ENCODE measurements at places on chromosomes 4 and X. TPM values are rescaled to one million over a fixed set of nuclear protein-coding genes. Genes with fewer than 3 reads are reported as not detected.
A peak's percentile ranks its signal among the peaks of the same experiment; 100 is the strongest.

Gene TMA16
- 13.7 TPM for total RNA-seq

DNA sequence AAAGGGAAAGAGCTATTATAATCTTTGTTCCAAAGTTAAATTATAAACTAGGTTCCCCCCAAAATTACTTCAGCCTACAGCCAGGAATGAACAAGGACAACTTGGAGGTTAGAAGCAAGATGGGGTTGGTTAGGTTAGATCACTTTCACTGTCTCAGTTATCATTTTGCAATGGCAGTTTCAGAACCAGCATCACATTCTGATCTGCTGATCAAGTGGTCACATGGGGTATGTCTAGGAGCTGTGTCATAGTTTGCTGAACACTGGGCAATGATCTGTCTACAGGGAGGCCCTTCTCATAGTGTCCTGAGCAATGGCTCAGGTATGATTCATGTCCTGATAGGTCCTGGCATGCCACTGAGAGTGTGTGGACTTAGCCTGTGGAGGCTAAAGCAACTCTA lies 41.6 kb upstream of the XIAP start:
- no peak overlapping the region for H3K4me3 ChIP-seq
- H3K27ac ChIP-seq, result no peak overlapping the region
- DNase-seq, result no peak
- no peaks in the 10 kb centered on the region for H3K27me3 ChIP-seq
- no peaks in the 10 kb centered on the region for H3K4me1 ChIP-seq

DNA sequence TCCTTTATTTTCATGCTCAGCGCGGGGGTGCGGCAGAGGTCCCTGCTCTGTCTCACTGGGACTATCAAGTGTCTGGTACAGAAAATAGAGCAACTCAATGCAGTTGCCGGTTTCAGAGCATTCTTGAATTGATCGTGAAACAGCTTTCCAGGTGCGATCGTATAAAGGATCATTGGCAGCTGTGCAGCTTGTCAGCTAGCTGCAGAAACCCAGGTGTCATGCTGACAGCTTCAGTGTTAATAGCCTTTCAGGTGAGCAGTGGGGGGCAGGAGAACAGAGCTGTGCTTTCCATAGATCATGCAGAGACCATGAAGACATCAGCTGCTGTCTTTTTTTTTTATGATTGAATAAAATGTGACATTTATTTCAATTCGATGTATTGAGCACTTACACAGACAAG lies 583.9 kb downstream of the NLGN4X start:
- no peak for DNase-seq
- H3K27me3 ChIP-seq, result no peaks in the 10 kb centered on the region
- H3K4me1 ChIP-seq, result no peaks in the 10 kb centered on the region
- no peak overlapping the region for H3K4me3 ChIP-seq

Gene RNF175
- not detected for total RNA-seq

- H3K4me1 ChIP-seq, result peaks cover 30% of the 10 kb centered on the region
- no peak overlapping the region for H3K4me3 ChIP-seq
- no peaks in the 10 kb centered on the region for H3K36me3 ChIP-seq
- no peak overlapping the region for H3K27ac ChIP-seq
- DNase-seq, result no peak
Measured at GRCh38 chrX:41105005-41105404, 19.8 kb downstream of the USP9X start.

Gene SULT1B1
- total RNA-seq, result 0.41 TPM

Gene TLR10
- 0.28 TPM for total RNA-seq

GRCh38 chrX:39162322-39162735 lies 361.1 kb downstream of the MID1IP1 start:
- H3K27me3 ChIP-seq, result no peaks in the 10 kb centered on the region
- H3K36me3 ChIP-seq, result no peaks in the 10 kb centered on the region
- no peak overlapping the region for H3K27ac ChIP-seq
- H3K4me1 ChIP-seq, result no peaks in the 10 kb centered on the region
- peak overlapping the region; percentile 52 for H3K4me3 ChIP-seq

- H3K4me1 ChIP-seq, result peaks cover 8% of the 10 kb centered on the region
- H3K27me3 ChIP-seq, result no peaks in the 10 kb centered on the region
- peak overlapping the region; percentile 65 for H3K4me3 ChIP-seq
- peak; percentile 22 for DNase-seq
- H3K27ac ChIP-seq, result no peak overlapping the region
Measured at GRCh38 chrX:72018277-72019112, 107.8 kb downstream of the NHSL2 start.

GRCh38 chrX:155968791-155969190 lies 28.7 kb upstream of the IL9R start:
- H3K4me3 ChIP-seq, result no peak overlapping the region
- no peak for DNase-seq
- H3K27ac ChIP-seq, result no peak overlapping the region
- no peaks in the 10 kb centered on the region for H3K36me3 ChIP-seq

DNA sequence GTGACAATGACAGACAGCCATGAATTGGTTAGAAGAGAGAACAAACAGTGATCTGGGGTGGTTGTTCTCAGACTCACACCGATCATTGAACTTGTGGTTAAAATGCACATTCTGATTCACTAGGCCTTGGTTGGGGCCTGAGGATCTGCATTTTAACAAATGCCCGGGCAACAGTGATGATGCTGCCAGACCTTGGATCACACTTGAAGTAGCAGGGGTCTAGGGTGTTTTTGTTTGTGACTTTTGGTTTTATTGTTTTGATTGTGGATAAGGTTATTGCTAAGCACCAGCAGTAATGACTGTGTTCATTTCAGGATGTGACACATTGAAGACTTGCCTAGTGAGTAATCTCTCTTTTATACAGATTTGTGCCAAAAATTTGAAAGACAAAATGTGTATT lies 36.5 kb downstream of the TXLNG start:
- DNase-seq, result no peak
- H3K4me1 ChIP-seq, result peaks cover 11% of the 10 kb centered on the region
- H3K27me3 ChIP-seq, result no peaks in the 10 kb centered on the region
- no peak overlapping the region for H3K4me3 ChIP-seq
- H3K27ac ChIP-seq, result no peak overlapping the region

Gene PGM2
- 22.9 TPM for total RNA-seq

Gene CAPN6
- total RNA-seq, result 0.63 TPM

DNA sequence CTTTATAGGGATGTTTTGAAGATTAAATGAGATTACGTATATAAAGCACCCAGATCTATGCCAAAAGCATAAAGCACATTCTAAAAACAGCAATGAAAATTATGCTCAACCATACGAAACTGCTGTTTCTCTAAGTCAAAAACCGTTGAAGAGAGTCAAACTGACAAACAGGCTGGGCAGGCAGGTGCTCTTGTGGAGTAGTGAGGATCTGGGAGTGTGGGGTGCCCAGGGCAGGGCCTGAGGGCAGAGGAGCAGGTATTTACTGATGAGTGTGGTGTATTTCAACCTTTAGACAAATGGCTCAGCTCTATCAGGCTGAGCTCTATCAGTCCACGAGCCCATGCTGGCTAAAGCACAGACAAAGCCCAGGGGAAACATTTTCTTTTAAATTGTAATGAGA lies 40.4 kb downstream of the RELL1 start:
- H3K27ac ChIP-seq, result no peak overlapping the region
- H3K4me3 ChIP-seq, result no peak overlapping the region
- no peaks in the 10 kb centered on the region for H3K4me1 ChIP-seq
- H3K36me3 ChIP-seq, result peaks cover 7% of the 10 kb centered on the region
- no peaks in the 10 kb centered on the region for H3K27me3 ChIP-seq

Gene PABPC1L2A
- not detected for total RNA-seq

Gene CT45A8
- not detected for total RNA-seq

Gene AMOT
- 55.2 TPM for total RNA-seq

Gene SUPT20HL2
- not detected for total RNA-seq

DNA sequence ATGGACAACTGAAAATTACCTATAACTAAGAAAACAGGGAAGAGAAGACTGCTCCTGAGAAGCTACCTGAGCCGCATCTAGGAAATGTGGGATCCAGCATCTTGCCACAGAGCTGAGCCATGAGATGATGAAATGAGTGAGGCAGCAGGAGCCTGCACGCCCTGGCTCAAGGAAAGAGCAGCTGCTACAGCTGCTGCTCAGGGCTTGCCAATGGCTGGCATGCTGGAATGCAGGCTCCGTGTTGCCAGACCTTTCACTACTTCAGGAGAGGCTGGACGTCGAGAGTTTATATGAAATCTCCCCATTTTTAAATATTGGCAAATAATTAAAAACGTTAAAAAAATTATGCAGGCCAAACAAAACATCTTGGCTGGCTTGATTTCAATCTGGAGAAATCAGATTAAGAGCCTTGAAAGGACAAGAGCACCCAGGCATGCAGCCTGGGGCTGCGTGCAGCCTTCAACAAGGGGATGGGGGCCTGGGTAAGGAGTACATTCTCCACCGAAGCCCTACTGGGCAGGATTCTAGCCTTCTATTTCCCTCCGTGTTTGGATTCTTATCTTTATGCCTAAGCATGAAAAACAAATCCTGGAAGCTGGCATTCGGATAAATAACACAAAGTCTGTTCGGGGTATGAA lies 227.6 kb downstream of the NR3C2 start:
- peak overlapping the region; percentile 40 for H3K27ac ChIP-seq
- DNase-seq, result no peak
- H3K36me3 ChIP-seq, result no peaks in the 10 kb centered on the region
- no peaks in the 10 kb centered on the region for H3K27me3 ChIP-seq
- peak overlapping the region; percentile 66 for H3K4me3 ChIP-seq

- no peaks in the 10 kb centered on the region for H3K27me3 ChIP-seq
- H3K36me3 ChIP-seq, result no peaks in the 10 kb centered on the region
Measured at GRCh38 chr4:144589512-144589911, 56.4 kb upstream of the HHIP start.

GRCh38 chr4:172776203-172776861 lies 392.3 kb upstream of the GALNT7 start:
- no peaks in the 10 kb centered on the region for H3K27me3 ChIP-seq
- no peaks in the 10 kb centered on the region for H3K36me3 ChIP-seq
- DNase-seq, result no peak
- no peak overlapping the region for H3K27ac ChIP-seq
- no peak overlapping the region for H3K4me3 ChIP-seq

DNA sequence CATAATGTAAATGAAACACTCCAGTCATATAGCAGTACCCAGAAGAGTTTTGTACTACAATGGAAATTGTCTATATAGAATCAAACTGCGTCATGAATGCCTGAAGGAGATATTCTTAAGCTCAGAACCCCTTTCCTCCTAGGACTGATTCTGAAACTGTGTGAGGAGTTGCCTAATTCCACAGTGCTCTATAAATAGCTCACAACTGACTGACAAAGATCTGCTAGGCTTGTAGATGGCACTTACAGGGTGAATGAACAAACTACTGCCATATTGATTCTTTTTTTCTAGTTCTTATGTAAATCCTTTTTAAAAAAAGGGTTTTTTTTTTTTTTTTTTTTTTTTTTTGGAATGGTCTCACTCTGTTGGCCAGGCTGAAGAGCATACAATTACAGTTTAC lies 30.1 kb upstream of the UGT2B17 start:
- H3K27me3 ChIP-seq, result no peaks in the 10 kb centered on the region
- H3K36me3 ChIP-seq, result no peaks in the 10 kb centered on the region
- no peaks in the 10 kb centered on the region for H3K4me1 ChIP-seq
- DNase-seq, result no peak
- no peak overlapping the region for H3K4me3 ChIP-seq

- no peak overlapping the region for H3K27ac ChIP-seq
- H3K27me3 ChIP-seq, result no peaks in the 10 kb centered on the region
- no peaks in the 10 kb centered on the region for H3K4me1 ChIP-seq
- H3K36me3 ChIP-seq, result no peaks in the 10 kb centered on the region
Measured at GRCh38 chr4:108203377-108203776, 34.6 kb upstream of the LEF1 start.

GRCh38 chrX:72124540-72125201 lies 7.0 kb downstream of the RTL5 start:
- H3K27ac ChIP-seq, result peak overlapping the region; percentile 85
- peaks cover 30% of the 10 kb centered on the region for H3K4me1 ChIP-seq
- no peaks in the 10 kb centered on the region for H3K27me3 ChIP-seq
- no peak overlapping the region for H3K4me3 ChIP-seq
- DNase-seq, result no peak

- H3K27ac ChIP-seq, result no peak overlapping the region
- no peaks in the 10 kb centered on the region for H3K27me3 ChIP-seq
- DNase-seq, result no peak
- no peak overlapping the region for H3K4me3 ChIP-seq
Measured at GRCh38 chr4:149896432-149896831, 80.8 kb upstream of the IQCM start.

DNA sequence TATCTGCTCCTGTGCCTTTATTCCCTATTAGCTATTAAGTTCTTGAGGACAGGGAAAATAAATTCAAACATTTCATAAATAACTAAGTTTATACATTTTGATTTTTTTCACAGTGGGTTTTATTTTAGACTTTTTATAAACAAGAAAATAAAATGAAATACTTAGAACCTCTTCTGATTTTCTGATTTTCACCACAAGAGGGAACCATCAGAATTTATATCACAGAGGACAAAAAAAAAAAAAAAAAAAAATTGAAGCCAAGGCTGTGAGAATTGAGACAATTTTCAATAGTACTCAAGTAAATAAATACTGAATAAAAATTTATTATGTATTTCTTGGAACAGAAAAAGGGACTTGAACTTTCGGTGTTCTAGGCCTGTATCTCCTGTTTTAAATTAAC lies 288.1 kb downstream of the SH3BGRL start:
- H3K27ac ChIP-seq, result no peak overlapping the region
- H3K27me3 ChIP-seq, result no peaks in the 10 kb centered on the region
- no peaks in the 10 kb centered on the region for H3K36me3 ChIP-seq
- no peak overlapping the region for H3K4me3 ChIP-seq
- no peaks in the 10 kb centered on the region for H3K4me1 ChIP-seq

Data from thoracic aorta (tissue), 2 donors.